A549 treated with ZK216348 at 1 μM for 4 hours (cell line): ENCODE measurements at places on chromosomes 11 and 22. TPM values are rescaled to one million over a fixed set of nuclear protein-coding genes. Genes with fewer than 3 reads are reported as not detected.

The GGT1 gene
- total RNA-seq, result 62.1 to 120 TPM (median 102 TPM) in 5 replicates

The KRTAP5-10 gene
- total RNA-seq, result not detected in 5 replicates

The CCDC81 gene
- total RNA-seq, result 0.17 to 0.29 TPM (median 0.28 TPM) in 4 of 5 replicates, not detected in the other

The BLID gene
- not detected in 5 replicates for total RNA-seq

The CDHR5 gene
- total RNA-seq, result 0.04 TPM in 1 of 5 replicates, not detected in the others

The HEPHL1 gene
- not detected in 5 replicates for total RNA-seq

The ADSL gene
- 81.4 to 95.4 TPM (median 90.2 TPM) in 5 replicates for total RNA-seq

The PES1 gene
- 108 to 136 TPM (median 112 TPM) in 5 replicates for total RNA-seq

The RASSF10 gene
- total RNA-seq, result 1.6 to 4.3 TPM (median 3.4 TPM) in 5 replicates

The NCF4 gene
- total RNA-seq, result not detected in 5 replicates

The CATSPERZ gene
- 1.7 to 2.4 TPM (median 2.3 TPM) in 5 replicates for total RNA-seq

The SYT9 gene
- total RNA-seq, result 0.08 to 0.31 TPM (median 0.21 TPM) in 5 replicates

The GRAP2 gene
- total RNA-seq, result not detected in 5 replicates

The ACR gene
- 0.19 to 0.54 TPM in 2 of 5 replicates, not detected in the others for total RNA-seq

The GSTT2B gene
- 0.21 to 0.40 TPM (median 0.21 TPM) in 3 of 5 replicates, not detected in the others for total RNA-seq

The MMP27 gene
- not detected in 5 replicates for total RNA-seq

The WNT7B gene
- total RNA-seq, result 52.8 to 107 TPM (median 96.4 TPM) in 5 replicates

The SEPTIN3 gene
- total RNA-seq, result 0.83 to 1.5 TPM (median 1.3 TPM) in 5 replicates

The FAM181B gene
- 0.06 to 0.09 TPM (median 0.06 TPM) in 3 of 5 replicates, not detected in the others for total RNA-seq

The LDHAL6A gene
- not detected in 5 replicates for total RNA-seq

The ADM2 gene
- 0.27 to 0.84 TPM (median 0.69 TPM) in 5 replicates for total RNA-seq

The CLDN5 gene
- not detected in 5 replicates for total RNA-seq

The GAL gene
- total RNA-seq, result 11.6 to 21.0 TPM (median 18.7 TPM) in 5 replicates

The CENPM gene
- total RNA-seq, result 19.3 to 38.8 TPM (median 37.3 TPM) in 5 replicates

The SCGB2A2 gene
- total RNA-seq, result not detected in 5 replicates

The OR8D4 gene
- total RNA-seq, result not detected in 5 replicates

The CHRNA10 gene
- 0.55 to 1.9 TPM (median 0.93 TPM) in 5 replicates for total RNA-seq

The KMT2A gene
- 11.4 to 14.8 TPM (median 13.0 TPM) in 5 replicates for total RNA-seq

The IGSF9B gene
- 0.55 to 2.3 TPM (median 2.0 TPM) in 5 replicates for total RNA-seq
